ENCODE measurements at places on chromosomes 3 and 15. TPM values are rescaled to one million over a fixed set of nuclear protein-coding genes. Genes with fewer than 3 reads are reported as not detected.

GRCh38 chr3:187518616-187519015 lies 150.4 kb downstream of the RTP4 start:
- no peak for DNase-seq

DNA sequence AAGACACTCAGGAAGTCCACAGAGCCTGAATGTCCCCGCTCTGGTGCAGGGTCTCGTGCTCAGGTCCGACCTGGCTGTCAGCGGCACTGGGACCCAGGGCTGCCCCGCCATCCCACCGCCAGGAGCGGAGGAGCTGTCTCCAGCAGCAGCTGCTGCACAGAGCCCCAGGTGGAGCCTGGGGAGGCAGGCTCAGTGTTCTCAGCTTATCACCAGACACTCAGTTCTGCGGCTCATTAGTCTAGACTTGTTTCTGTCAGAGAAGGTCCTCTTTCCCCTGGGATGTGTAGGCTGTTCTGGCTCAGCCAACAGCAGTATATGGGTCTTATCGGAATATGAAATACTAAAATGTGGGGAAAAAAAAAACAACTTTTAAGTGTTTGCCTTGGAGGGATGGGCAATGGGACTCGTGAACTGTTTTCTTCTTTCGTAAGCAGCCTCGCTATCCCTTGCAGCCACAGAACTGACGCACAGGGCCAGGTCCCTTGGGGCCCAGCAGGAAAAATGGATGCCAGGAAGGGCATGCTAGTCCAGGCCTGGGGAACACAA lies 75.9 kb downstream of the KLF13 start:
- DNase-seq, result no peak

- no peak for DNase-seq
Observed at GRCh38 chr3:113654851-113655250, 41.6 kb downstream of the USF3 start.

- no peak for DNase-seq
Observed at GRCh38 chr3:132294906-132295305, 22.3 kb upstream of the ACP3 start.

GRCh38 chr3:108403686-108404345 lies 106.6 kb downstream of the MYH15 start:
- DNase-seq, result no peak

Gene DPPA4
- not detected for total RNA-seq

Gene PLXNA1
- total RNA-seq, result 81.1 TPM

Gene LRRC2
- not detected for total RNA-seq
